ENCODE measurements at places on chromosomes 1 and 21.

- DNase-seq, result no peak
Observed at GRCh38 chr1:24058671-24059455, 53.1 kb downstream of the MYOM3 start.

DNA sequence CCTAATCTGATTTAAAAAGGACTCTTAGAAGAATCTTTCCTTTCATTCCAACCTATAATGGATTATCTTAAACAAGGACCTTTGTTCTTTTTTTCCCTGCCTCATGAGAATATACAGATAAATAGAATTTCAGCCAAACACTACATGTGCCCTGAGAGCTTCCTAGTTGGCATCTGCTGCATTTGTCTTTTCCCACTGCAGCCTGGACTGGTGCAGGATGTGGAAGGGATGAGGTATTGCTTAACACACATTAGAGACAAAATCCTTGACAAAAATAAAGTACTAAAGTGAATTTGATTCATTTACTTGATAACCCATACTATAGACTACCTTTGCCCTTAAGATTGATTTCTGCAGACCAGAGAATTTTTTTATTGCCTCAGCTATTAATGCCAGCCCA is 59.5 kb downstream of the PALMD start:
- no peak for DNase-seq

- peak; percentile 25 for DNase-seq
Observed at GRCh38 chr1:151888972-151889570, 20.2 kb downstream of the THEM4 start.

- no peak for DNase-seq
Observed at GRCh38 chr1:20058531-20058930, 11.5 kb upstream of the PLA2G5 start.

DNA sequence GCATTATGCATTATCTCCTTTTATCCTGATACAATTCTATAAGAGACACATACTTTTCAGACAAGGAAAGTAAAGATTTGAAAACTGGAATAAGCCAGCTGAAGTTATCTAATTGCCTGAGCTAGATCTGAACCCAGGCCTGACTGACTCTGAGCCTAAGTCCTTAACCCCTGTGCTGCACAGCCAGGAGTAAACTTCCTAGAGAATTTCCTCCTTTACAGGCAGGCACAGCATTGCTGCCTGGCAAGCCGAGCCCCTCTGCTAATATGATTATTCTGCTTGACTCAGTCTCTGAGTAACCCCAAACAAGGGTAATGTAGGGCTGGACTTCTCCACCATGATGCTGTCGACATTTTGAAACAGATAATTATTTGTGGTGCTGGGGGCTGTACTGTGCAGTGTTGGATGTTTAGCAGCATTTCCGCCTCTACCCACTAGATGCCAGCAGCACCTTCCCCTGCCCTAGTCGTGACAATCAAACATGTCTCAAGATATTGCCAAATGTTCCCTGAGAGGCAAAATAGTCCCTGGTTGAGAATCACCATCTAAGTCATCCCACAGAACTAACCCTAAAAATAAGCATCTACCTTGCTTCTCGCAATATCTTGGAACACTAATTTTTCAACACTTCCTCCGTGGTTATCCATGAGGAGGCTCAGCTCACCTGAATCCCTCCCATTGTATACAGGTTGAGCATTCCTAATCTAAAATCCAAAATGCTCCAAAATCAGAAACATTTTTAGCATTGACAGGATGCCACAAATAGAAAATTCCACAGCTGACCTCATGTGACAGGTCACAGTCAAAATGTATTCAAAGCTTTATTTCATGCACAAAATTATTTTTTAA is 18.5 kb downstream of the CAMK1G start:
- DNase-seq, result peak; percentile 17

DNA sequence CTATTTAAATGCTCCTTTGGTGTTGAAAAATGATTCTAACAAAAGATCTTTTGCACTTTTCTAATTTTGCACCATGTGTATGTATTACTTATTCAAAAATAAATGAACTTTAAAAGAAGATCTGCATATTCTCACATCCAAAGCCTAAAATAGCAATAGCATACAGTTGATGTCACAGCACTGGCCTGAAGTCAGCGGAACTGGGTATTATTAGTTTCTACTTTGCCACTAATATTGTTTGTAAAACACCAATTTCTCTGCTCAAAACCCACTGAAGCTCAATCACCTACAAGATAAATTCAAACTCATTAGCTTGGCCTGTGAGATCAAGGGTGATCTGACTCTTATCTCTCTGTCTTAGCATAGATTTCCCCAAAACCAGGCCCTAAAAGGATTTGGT is 34.5 kb upstream of the BCAR3 start:
- DNase-seq, result no peak

- DNase-seq, result no peak
Observed at GRCh38 chr1:193417403-193417802, 231.0 kb upstream of the B3GALT2 start.

GRCh38 chr1:226677027-226678020 is 61.8 kb downstream of the ITPKB start:
- DNase-seq, result no peak

DNA sequence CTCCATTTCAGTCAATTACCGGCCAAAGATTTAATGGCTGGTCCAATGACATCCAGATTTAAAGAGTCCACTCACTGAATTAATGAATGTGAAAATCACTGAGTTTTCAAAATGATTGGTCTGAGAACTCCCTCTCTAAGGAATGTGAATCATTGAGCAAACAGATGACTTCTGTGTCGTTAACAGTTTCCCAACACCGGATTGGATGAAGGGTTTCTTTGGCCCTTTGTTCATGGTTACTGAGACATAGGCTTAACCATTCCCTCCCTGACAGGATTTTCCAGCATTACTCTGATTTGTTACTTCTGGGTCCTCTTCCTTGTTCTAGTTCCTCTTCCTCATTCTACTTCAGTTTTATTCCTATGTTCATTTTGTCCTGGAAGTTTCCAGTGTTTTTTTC is 1.5 kb upstream of the CLDN17 start:
- DNase-seq, result no peak

GRCh38 chr1:114025609-114026401 is 46.5 kb downstream of the OLFML3 start:
- no peak for DNase-seq

DNA sequence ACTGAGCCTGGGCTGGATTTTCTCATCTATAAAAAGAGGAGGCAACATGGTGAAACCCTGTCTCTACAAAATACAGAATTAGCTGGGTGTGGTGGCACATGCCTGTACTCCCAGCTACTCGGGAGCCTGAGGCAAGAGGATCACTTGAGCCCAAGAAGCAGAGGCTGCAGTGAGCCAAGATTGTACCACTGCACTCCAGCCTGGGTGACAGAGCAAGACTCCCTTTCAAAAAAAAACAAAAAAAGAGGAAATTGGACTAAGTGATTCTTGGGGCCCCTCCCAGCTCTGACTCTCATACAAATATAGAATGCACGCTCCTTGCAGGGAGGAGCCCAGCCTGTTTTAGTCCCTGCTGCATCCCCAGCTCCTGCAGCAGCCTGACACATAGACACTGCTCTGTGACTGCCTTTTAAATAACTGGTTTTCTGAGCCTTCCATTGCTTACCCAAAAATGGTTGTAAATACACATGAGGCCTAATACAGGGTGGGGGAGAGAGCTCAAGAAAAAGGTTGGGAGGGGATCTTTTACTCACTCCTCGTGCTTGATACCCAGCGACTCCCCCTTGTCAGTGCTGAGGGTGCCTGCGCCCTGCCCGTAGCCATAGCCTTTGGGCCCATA is 17.2 kb downstream of the CSRP1 start:
- DNase-seq, result no peak

GRCh38 chr1:112674986-112675727 is 698 bp downstream of the MOV10 start:
- peak; percentile 12 for DNase-seq

DNA sequence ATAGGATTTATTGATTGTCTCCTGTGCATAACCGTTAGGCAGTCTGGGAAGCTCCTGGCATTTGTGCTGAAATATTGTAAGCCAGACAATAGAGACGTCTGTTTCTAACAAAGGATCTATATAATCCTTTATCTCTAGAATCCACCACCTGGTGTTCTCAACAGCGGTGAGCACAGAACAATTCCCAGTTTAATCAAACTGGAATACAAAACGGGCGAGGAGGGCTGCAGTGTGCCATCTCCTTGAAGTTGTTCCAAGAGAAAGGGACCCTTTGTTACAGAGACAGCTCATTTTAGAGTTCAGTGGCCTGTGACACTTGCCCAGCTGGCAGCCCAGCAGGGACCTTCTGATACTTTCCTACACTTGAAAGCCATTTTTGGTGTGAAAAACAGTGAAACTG is 162.8 kb upstream of the IVNS1ABP start:
- no peak for DNase-seq

- DNase-seq, result no peak
Observed at GRCh38 chr1:53586765-53587164, 127.6 kb downstream of the DMRTB1 start.

- DNase-seq, result no peak
Observed at GRCh38 chr1:5110508-5110907, 456.1 kb downstream of the AJAP1 start.

DNA sequence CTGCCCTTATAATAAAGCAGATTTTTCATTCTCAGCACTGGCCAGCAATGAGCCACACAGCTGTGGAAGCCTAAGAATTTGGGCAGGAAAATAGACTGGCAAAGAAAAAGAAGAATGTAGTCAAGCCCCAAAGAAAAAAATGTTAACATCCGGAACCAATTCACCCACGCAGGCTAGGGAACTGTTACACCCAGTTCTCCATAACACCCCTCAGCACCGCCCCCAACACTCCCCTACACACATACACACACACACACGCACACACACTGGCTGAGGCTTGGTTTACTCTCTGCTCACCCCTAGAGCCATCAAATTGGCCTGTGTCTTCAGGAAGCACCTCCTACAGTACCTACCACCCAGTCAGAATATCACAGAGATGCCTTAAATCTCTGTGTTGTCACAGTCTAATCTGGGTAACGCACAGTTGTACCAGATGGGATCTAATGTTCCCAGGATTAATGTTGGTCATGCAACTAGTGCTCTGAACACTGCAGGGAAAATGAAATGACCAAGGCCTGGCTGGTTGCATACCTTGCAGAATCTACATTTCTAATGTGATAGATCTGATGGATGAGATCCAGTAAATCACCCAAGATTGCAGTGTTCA is 14.5 kb downstream of the TBX15 start:
- no peak for DNase-seq

DNA sequence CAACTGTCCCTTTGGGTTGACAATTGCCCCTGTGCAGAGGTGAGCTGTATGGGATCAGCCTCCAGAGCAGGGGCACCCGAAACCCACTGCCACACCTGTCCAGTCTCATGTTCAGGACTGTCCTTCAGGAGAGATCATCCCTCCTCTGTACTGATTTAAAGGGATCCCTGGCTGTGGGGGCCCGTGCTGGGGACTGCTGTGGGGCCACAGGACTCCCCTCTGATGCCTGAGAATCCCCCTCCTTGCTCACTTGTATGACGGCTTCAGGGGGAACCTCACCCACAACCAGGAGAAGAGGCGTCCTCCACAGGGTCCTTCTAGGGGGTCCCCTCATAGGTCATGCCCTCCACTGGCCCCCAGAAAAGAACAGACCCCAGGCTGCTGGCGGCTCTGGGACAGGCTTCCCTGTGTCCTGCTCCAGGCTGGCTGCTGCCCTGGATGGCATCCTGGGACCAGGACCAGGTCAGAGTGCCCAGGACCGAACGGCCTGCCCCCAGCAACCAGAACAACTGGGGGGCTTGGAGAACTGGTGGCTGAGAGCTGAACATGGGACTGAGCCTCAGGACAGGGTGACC is 77.5 kb upstream of the ACTRT2 start:
- DNase-seq, result no peak

- DNase-seq, result no peak
Observed at GRCh38 chr21:34612056-34612455, 2.9 kb downstream of the RCAN1 start.

DNA sequence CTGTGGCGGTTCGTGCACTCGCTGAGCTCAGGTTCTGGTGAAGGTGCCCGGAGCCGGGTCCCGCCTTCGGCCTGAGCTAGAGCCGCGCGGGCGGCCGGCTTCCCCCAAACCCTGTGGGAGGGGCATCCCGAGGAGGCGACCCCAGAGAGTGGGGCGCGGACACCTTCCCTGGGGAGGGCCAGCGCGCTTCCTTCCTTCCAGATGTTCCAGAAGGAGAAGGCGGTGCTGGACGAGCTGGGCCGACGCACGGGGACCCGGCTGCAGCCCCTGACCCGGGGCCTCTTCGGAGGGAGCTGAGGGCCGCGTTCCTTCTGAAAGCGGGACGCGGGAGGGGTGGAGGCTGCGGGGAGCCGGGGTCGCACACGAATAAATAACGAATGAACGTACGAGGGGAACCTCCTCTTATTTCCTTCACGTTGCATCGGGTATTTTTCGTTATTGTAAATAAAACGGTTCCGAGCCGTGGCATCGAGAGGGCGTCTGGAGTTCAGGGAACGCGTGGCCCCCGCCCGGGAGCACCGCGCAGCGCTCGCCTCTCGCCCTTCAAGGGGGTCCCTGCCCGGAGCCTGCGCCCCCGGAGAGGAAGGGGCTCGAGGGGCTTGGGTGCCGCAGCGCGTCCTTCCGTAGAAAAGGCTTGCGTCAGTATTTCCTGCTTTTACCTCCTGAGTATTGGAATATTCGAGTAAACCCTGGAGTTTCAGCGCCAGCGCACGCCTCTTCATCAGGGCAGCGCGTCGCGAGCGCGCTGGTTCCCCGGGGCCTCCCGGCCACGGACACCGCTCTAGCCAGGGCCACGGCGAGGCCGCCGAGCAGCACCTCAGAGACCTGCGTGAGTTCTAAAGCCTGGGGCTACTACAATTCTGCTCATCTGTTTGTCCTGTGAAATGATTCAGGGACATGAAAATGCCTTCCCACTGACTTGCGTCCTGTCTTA is 11.5 kb downstream of the YBEY start:
- DNase-seq, result no peak

DNA sequence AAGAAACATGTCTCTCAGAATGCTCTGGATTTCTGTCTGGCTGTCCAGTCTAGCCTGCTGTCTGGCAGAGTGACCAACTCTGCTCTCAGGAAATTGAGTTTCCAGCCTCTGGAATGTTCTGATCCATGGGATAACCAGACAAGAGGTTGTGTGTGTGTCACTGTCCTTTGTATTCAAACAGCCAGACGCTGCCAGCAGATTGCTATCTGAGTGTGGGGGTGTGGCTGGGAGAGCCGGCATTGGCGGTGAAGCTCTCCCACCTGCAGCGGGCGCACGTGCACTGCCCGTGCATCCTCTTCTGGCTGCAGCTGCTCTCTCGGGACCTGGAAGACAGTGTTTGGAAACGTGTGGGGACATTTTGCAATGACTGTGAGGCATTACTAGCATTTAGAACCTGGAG is 26.1 kb downstream of the PKP1 start:
- peak; percentile 44 for DNase-seq

- no peak for DNase-seq
Observed at GRCh38 chr1:10829965-10830515, 33.6 kb upstream of the CASZ1 start.

- DNase-seq, result no peak
Observed at GRCh38 chr1:84758968-84759491, 68.8 kb upstream of the SSX2IP start.

- no peak for DNase-seq
Observed at GRCh38 chr21:35138665-35139381, 89.7 kb upstream of the RUNX1 start.

- no peak for DNase-seq
Observed at GRCh38 chr21:26570203-26570602, 2.9 kb downstream of the CYYR1 start.

All from NCI-H460 (cell line).